ENCODE measurements at places on chromosomes 4 and X.

- DNase-seq: no peak
These were observed 8.7 kb upstream of the ITGB1BP2 start for GRCh38 chrX:71292669-71293365.

- no peak for DNase-seq
These were observed 1.2 kb downstream of the UCHL1 start for GRCh38 chr4:41257906-41258305.

DNA sequence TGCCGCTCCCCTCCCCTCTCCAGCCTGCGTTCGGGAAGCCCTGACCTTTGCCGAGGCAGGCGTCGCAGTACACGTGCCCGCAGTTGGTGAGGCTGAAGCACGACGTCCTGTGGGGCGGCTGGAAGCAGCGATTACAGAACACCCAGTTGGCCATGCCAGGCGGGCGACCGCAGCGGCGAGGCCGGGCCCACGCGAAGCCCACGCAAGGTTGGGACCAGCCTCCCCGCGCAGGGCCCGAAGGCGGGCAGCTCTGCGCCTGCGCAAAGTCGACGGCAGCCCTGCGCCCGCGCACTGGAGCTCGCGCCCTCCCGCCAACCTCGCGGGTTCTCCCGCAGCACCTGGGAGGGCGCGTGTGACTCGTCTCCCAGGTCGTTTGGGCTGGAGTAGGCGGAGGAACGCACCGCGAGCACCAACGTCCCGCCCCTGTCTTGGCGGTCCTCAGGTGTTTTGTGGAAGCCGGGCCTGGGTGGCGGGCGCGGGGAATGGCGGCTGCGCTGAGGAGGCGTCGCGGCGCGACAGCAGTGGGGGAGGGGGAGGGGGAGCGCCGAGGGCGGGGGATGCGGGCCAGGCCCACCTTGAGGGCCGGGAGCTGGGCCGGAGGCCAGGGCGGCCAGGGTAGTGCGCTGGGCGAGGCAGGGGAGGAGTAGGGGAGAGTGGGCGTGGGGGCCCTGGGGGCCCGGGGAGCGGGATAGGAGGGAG is at the start of gene RNF212:
Gene RNF212 (minus strand): TSS at position 254 of the 699 bp plus-strand sequence. CDS start 100 bp downstream, at position 154.
- DNase-seq: no peak

DNA sequence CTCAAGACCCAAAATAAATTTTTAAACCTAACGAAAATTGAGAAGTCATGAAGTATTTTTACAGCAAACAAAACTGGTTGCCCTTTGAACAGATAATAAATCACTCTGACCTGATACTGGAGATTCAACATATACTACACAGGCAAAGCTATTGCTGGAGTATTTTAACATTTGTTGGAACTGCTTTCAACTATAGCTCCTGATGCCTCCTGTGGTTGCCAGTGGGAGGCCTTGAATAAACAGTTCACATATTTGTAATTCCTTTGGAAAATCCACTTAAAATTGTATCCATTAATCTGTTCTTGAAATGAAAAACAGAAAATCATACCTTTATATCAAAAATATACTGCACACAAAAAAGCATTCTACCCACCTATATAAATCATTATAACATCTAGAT is 605.1 kb downstream of the KCTD8 start:
- DNase-seq: no peak

GRCh38 chr4:176453079-176453478 is 133.3 kb downstream of the SPCS3 start:
- no peak for DNase-seq

Data from activated CD4-positive, CD25-positive, alpha-beta regulatory T cell (primary cell).